Stimulated activated CD4-positive, alpha-beta T cell treated with anti-CD3 and anti-CD28 coated beads, TNF-alpha, amount 100 ng/mL, for 48 hours (primary cell): ENCODE measurements at places on chromosomes 16 and 17.
A peak's percentile ranks its signal among the peaks of the same experiment; 100 is the strongest.

- DNase-seq = peak; percentile 85
Observed at GRCh38 chr16:69186642-69187445, at the start of gene SNTB2. SNTB2 (plus strand) TSS chr16:69187164; CDS start chr16:69187167, 3 bp downstream.

DNA sequence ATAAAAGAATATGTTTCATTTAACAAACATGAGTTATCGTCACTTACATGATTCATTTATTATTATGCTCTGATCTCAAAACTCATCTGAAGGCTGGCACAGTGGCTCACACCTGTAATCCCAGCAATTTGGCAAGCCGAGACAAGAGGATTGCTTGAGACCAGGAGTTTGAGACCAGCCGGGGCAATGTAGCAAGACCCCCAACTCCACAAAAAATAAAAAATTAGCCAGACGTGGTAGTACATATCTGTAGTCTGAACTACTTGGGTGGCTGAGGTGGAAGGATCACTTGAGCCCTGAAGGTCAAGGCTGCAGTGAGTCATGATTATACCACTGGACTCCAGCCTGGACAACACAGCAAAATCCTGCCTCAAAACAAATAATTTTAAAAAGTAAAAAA, 16.0 kb downstream of the APPBP2 start:
- no peak for DNase-seq

GRCh38 chr17:49777563-49777962, 10.9 kb upstream of the KAT7 start:
- no peak for DNase-seq

DNA sequence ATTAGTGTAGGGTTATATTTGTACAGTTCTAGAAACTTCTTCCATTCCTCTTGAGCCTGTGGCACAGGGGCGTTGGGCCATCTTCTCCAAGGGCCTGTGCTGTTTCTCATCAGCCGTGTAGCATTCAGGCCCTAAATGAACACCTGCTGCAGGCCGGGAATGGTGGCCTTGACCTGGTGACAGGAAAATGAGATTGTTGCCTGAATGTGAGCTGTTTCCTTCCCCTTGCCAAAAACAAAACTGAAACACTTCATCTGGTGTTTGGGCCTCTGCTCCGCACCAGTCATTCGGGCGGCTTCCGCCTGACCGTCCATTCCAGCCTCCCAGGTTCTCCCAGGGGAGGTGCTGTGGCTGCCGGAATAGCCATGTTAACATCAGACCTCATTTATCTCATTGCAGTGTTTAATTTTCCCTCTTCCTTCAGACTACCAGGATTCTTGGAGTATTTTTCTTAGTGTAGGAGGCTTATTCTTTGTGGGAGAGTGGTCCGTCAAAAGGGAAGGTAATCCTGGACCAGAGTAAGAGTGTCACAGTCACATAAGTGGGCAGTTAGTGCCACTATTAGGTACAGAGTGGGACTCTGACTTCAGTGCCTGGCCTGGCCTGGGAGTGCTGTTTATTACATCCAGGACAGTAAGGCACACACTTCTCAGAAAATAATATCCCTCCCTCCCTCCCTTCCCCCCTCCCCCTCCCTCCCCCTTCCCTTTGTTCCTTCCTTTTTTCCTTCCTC, 61.9 kb downstream of the WWP2 start:
- DNase-seq = no peak

GRCh38 chr16:64172652-64173051, 949.2 kb downstream of the CDH11 start:
- DNase-seq = no peak

DNA sequence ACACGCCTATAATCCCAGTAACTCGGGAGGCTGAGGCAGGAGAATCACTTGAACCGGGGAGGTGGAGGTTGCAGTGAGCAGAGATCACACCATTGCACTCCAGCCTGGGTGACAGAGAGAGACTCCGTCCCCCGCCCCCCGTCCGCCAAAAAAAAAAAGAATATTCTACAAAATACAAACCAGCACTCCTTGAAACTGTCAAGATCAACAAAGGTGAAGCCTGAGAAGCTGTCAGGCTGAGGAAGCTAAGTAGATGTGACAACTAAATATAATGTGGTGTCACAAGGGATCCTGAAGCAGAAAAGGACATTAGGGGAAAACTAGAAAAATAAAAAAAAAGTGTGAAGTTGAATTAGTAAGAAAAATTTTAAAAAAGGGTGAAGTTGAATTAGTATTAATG, 6.2 kb downstream of the CD2BP2 start:
- no peak for DNase-seq

DNA sequence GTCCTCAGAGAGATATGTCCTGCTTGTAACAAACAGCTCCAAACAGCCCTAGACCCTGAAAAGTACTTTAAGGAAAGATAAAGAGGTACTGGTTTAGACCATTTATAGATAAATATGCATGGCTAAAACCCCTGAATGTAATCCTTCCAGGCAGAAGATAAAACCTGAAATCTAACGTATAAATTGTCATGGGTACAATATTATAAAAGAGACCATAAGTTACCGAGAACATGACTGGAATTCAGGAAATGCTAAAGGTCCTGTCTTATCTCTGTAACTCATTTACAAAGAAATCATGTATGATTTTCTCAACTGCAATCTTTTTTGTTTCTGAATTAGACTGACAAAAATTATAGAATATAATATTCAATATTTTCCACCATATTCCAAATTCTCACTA, 9.2 kb upstream of the KANSL1 start:
- no peak for DNase-seq

DNA sequence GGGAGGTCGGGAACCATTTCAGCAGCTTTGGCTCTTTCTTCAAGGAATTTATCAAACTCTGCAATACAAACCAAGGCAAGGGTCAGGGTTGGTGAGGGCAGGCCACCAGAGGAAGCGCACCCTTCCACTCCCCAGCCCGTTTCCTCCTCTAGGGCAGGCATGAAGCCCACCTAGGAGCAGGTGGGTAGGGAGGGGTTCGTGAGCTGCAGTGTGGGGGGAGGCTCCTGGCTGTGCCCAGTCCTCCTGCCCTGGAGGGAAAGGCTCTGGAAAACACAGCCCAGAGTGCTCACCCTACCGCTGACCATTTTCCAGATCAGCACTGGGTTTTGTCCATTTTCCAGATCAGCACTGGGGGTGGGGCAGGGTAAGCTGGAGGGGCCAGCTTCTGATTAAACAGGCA, 10.9 kb upstream of the SREBF1 start:
- DNase-seq = no peak

DNA sequence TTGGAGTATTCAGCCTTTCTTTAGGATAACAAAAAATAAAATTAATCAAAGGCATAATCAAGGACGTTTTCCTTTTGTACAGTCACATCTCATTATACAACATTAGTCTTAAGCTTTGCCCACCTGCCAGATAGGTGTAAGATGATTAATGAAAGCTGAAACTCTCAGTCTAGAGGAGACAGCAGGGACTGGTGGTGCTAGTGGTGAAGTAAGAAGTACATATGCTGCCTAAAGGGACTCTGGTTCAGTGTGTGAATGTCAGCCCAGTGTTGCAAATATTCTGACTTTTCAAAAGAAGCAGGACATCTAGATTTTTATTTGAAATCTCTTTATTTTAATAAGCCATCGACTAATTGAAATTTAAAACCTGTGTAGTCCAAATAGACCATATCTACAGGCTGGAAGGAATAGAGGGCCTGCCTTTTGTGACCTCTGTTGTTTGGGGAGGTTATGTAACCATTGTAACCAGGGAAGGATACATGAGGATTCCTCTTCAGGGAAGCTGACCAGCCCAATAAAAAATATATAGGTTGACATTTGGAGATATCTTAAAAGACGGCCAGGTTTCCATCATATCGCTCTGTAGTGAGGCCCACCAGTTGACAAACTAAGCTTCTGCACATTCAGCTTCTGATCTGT, 54.1 kb downstream of the FTO start:
- no peak for DNase-seq

DNA sequence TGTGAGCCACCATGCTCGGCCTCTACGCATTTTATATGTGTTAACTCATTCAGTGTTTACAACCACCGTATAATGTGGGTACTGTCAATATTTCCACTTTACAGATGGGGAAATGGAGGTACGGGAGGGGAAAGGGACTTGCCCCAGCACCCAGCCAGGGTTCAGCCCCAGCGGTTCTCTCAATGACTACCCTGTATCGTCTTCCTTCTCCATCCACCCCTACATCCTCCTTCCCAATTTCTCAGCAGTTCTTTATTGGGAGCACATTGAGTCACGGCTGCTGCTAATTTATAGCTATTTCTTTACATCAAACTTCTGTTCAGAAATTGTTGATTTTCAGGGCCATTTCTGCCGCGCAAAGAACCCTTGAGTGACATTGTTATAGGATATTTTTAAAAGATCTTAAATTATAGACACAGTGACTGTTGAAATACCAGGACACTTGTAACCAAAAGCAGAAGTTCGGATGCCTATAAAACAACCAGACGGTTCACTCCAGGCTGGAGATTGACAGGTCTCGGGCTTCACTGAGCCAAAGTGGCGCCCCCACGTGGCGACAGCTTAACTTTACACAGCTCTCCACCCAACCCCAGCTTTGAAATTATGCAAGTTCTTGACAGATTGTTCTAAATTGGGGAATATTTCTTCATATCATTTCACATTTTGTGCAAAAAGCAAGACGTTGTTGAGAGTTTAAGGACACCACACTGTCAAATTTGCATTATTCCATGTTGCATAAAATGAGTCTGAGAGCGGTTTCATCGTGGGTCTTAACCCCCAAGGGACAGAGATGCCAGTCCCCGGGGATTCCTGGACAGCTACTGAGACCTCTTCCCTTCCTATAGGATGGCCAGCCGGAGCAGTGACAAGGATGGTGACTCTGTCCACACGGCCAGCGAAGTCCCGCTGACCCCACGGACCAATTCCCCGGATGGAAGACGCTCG, 11.8 kb downstream of the SYT17 start:
- DNase-seq = peak; percentile 40

GRCh38 chr16:81642943-81643342, 136.1 kb upstream of the PLCG2 start:
- no peak for DNase-seq

GRCh38 chr17:28937044-28937729, 14.1 kb downstream of the PHF12 start:
- no peak for DNase-seq

DNA sequence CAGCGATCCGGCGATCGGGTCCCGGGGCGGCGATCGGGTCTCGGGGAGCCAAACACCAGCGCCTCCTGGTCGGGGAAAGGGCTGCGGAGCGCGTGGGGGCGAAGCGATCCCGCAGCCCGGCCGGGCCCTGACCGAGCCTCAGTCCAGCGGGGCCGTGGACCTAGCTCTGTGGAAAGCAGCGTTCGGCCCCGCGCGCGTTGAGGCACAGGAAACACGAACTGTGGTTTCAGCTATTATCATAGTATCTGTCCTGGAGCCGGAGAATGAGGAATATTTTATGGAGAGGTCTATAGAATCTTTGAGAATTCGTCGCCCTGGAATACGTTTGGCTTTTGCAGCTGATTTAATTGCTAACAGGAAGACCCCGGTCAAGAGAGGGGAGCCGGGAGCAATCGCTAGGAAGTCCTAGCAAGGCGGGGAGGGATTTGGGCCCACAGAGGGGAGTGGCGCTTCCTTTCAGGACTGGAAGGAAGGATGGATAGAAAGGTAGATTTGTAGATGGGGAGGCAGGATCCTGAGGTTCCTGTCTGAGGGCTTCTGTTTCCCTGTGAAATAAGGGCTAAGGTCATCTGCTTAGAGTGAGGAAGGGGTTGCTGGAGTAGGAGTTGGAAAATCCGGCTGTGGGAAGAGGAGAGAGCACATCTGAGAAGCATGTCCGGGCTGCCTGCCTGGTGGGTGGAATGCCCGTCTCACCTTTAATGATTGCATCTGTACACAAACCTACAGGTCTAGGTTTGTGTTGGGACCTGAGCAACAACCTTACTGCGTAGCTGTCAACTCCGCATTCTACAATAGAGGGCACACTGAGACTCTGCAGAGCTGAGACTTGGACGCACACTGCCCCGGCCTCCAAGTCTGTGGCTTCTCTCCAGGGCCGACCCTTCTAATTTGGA, 770 bp downstream of the CCNF start:
- DNase-seq = no peak

GRCh38 chr17:7704601-7705268, at the start of gene EFNB3:
EFNB3 (plus strand) TSS chr17:7705202; CDS start chr17:7705599, 397 bp downstream.
- no peak for DNase-seq

- DNase-seq = no peak
Observed at GRCh38 chr17:43402078-43402477, 3.3 kb downstream of the ARL4D start.

GRCh38 chr17:81037798-81038733, 3.1 kb downstream of the BAIAP2 start:
- DNase-seq = no peak

DNA sequence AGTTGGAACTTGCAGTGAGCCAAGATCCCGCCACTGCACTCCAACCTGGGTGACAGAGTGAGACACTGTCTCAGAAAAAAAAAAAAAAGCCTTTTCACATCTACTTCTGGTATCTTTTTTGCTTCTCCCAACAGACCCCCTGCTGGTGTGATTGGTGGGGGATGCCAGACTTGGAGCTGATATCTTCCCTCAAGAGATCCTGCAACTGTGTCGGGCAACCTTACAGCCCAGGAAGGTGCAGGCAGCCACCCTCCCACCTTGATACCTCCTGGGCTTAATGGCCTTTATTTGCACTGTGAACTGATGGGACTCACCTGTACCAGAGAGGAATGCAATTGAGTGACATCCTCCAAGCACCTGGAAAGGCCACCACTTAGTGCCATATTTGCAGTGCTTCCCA, 142.3 kb downstream of the RGS9 start:
- no peak for DNase-seq

DNA sequence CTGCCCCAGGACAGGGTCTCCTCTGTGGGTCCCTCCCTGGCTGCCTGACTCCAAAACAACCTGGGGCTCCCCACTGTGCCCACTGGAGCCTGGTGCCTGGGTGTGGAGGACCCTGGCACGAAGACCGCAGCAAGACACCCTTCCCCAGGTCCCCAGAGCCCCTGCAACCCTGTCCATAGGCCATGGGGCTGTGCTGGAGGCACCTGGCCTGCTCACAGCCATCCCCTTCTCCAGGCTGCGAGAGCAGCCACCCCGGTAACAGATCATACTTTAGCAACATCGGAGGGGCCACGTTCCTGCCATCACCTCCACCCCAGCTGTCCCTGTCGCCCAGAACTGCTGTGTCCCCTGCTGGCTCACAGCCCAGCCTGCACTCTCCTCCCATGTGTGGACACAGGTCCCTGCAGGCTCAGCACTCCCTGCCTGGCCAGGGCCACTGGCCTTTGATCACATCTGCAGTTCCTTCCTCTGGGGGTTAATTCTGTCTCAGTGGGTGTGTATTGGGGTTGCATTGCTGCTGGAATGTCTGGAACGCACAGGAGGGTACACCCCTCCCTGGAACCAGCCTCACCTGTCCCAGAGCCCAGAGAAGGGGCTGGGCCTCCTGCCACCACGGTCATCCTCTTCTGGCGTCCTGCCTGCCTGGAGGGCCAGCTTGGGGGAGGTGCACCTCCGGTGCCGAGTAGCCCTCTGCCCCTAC, 12.2 kb downstream of the PPL start:
- DNase-seq = no peak

DNA sequence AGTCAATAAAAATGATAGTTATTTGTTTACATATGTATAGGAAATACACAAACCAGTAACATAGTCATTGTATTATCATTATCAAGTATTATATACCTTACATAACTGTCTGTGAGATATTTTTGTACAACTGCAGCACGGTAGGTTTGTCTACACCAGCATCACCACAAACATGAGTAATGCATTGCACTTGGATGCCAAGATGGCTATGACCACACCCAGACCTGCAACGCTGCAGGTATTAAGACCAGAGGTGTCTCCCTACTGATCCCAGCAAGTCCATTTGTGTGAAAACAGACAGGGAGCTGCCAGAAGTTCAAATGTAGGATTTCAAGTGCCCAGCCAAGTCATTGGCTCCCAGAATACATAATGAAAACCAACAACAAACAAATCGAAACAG, 34.2 kb upstream of the NOS2 start:
- DNase-seq = no peak

GRCh38 chr17:27959382-27959709, 66.2 kb upstream of the LYRM9 start:
- DNase-seq = no peak
